Tibial nerve (tissue), 4 donors: ENCODE measurements at places on chromosomes 4 and X.
A peak's percentile ranks its signal among the peaks of the same experiment; 100 is the strongest.

DNA sequence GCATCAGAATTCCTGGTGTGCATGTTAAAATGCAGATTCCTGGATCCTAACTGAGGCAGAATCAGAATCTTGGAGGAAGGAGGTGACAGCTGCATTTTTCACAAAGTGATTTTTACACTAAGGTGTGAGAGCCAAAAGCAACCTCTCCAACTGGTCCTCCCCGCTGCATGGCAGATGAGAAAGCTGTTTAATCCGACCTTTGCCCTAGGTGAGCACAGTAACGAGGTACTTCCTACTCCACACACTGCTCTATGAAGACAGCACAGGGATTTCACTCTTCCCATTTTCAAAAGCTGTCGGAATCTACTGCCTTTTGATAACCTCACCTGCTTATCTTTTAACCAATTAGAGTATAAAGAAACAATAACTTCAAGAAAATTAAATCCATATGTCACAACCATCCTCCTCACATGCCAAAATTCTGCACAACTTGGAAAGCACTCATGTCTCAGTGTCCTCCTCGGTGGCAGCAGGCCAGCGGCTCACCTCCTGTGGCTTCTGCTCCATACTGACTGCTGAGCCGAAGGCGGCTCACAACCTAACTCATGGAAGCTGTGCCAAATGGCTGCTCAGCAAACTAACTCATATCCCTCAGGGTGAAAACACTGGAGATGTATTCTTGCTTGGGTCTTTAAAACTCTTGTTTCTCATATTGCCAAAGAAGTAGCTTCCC lies 3.6 kb downstream of the CASP6 start:
- DNase-seq = no peak

DNA sequence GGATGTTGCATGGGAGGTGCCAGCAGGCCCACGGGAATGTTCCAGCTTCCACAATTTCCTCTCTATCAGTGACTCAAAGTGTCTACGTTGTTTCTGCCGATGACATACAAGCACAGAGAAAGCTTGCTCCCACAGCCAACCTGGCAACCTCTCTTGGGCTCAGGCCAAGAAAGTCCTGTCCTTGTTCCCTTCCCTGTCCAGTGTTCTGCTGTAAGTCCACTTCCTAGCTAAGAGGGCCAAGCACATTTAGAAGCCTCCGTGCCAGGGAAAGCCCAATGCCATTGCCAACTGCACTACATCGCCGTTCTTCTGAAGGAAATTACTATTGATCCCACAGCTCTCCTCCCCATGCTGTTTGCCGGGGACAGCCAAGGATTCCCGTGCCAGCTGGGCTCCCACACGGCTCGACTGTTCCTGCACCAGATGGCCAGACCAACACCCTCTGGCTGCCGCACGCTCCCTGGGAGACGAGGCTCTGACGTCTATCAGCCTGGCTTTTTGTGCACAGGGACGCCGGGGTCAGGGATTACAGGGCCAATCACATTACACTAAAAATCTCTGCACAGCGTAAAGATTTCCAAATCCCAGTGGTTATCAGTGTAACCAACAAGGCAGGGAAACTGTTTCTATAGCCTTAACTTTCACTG lies 284.0 kb downstream of the BCOR start:
- peak; percentile 44 for DNase-seq

DNA sequence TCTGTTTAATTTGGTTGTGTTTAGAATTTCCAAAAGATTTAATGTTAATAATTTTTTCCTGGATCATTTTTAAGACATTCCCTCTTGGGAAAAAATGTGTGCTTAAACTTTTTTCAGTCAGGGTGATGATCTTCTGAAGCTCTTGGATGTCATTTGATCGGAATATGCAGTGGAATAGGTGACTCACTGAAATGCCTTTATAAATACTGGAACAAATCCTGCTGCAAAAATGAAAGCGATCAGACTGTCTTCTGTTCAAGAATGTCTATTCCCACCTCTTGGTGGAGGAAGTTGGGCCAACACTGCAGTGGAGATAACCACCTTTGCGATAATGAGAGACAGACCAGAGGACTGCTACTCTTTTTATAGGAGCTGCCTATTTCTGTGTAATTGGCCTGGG lies 46.7 kb downstream of the LARP1B start:
- DNase-seq = no peak

DNA sequence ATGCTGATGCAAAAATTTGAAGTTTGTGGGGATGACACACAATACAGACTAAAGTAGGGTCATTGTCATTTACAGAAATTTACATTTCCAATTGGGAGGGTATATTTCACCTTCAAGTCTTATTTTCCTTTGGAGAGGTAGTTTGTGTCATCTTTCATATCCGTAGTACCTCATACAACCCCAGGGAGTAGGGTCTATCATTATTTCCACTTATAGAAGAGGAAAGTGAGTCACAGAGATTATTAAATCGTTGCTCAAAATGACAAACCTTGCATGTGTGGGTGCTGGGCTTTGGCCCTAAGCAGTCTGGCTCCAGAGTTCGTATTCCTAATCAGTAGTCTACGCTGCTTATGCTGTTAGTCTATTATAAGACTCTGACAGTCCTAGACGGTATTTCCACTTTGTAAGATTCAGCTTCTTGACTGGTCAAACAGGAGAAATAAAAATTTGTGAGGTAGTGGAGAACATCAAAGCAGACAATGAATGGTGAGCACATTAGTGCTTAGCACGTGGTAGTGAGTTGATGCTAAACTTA lies 516.5 kb downstream of the PCDH7 start:
- no peak for DNase-seq

GRCh38 chrX:40968180-40968579 lies 117.1 kb upstream of the USP9X start:
- no peak for DNase-seq

GRCh38 chrX:49276671-49277534 lies 7.3 kb downstream of the PPP1R3F start:
- DNase-seq = no peak

GRCh38 chr4:139777757-139778156 lies 112.1 kb downstream of the MGST2 start:
- DNase-seq = no peak

GRCh38 chrX:48754238-48754637 lies 7.3 kb upstream of the GLOD5 start:
- DNase-seq = no peak

- no peak for DNase-seq
Observed at GRCh38 chr4:13590766-13591165, 36.8 kb downstream of the BOD1L1 start.

GRCh38 chr4:52019936-52020657 lies at the start of gene LRRC66:
LRRC66 (minus strand) TSS chr4:52020363; CDS start chr4:52017613, 2,750 bp downstream.
- no peak for DNase-seq

DNA sequence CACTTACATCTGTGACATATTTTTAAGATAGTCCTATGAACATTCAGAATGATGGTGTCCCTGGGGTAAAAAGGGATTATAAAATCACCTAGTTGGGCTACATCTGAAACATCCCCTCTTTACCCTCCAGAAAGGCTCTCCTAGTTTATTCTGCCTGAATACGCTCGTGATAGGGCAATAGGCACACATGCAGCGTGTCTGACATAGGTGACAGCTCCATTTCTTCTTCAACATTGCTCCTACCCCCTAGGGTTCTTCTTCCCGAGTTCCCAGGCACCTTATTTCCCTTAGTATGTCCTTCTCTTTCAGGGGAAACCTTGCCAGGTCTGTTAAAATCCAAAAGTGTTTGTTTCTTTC lies 27.1 kb upstream of the CFAP299 start:
- no peak for DNase-seq

DNA sequence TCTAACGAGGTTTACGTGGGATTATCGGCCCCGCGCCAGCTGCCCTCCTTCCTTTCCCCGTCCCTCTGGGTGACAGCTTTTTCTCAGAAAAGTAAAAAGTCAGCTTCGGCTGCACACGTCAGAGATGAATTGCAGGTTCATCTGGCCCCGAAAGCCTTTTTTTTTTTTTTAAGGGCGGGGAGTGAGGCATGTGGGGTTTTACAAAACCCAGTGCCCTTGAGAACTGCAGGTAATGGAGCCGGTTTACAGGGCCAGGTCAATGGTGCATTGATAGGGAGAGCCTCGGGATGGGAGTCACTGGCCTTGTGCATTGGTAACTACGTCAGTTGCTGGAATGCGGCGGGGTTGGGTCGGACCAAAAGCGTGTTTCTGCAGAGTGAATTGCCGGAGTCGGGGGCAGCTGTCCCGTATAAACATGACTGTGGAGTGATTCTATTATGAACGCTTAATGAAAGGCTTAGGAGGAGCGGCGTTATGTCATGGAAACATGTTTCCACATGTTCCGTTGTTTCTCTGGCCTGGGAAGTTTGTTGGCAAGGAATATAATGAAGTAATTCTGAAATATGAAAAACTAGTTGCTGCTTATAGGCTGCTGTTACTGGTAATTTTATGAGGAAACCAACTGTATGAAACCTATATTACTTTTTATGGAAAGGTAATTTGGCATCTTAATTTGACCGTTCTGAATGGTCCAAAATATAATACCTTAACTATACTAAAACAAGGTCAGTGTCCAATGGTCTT lies 1.1 kb downstream of the HSPA4L start:
- peak; percentile 57 for DNase-seq

DNA sequence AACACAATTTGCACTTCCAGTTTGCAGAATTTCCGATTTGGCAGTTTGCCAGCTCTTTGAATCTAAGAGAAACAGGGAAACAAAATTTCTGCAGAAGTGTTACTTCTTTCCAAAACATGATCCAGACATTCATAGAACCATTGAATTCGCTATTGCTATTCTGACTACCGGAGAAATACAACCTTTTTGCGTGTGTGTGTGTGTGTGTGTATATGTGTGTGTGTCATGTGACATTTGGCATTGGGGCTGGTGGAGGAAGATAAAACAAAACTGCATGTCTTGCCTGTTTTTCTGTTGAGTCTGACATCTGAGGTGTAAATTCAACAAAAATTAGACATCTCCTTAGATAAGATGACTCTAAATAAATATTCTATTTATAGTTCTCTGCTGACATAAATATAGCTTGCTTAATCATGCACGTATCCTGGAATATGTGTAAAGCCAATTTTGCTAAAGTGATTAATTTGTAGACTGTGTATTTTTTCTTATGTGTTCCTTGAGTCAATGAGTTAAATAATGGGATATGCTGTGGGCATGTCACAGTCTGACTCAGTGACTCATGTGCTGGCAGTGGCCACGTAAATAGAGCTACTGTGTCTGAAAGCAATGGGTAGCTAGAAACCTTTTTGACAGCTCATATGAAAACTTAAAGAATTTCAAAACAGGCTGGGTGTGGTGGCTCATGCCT lies 98.9 kb downstream of the HPGD start:
- DNase-seq = no peak

DNA sequence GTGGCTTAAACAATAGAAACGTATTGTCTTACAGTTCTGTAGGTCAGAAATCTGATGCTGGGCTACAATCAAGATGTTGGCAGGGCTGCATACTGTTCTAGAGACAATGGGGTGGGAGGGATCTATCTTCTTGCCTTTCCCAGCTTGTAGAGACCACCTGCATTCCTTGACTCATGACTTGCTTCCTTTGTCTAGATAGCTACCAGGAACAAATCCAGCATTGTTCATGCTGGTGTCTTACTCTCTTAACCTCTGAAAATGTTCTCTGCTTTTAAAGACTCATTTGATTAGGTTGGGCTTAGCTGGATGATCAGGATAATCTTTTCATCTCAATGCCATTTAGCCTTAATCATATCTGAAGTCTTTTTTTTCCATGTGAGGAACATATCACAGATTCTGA lies 169.0 kb downstream of the ZNF330 start:
- no peak for DNase-seq

GRCh38 chrX:38382663-38383062 lies 30.3 kb downstream of the OTC start:
- DNase-seq = no peak

GRCh38 chrX:104136241-104137019 lies 20.4 kb downstream of the SLC25A53 start:
- DNase-seq = no peak

DNA sequence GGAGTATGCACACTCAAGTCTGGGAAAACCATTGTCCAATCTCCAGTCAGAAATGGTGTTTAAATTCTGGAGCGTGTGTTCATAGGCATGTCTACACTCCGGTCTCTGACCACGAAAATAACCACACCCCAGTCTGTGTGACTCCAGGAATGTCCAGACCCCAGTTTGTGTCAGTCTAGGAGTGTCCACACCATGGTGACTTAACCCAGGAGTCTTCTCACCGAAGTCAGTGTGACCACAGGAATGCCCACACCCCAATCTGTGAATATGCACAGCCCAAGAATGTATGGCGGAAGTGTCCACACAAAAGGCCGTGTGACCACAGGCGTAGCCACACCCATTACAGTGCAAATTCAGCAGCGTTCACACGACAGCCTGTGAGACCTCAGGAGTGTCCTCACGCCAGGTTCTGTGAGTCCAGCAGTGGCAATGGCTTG lies 11.4 kb downstream of the FTSJ1 start:
- no peak for DNase-seq

DNA sequence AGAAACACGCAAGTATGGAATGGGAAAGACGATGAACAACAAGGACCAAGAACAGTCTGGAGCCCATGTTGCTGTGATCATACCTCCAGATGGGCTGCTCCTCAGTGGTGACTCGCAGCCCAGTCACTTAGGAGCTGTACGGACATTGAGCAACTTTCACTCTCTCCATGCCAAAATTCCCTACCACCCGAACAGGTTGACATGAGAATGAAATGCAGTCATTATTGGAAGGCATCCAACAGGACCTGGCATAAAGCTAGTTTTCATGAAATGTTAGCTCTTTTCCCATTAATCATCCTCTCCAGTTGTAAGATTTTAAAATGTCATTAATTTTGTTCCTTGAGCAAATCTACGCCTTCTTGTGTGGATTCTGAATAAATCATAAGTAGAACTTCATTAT lies 82.7 kb upstream of the GPM6B start:
- no peak for DNase-seq

GRCh38 chrX:136047969-136048368 lies 62.7 kb downstream of the SLC9A6 start:
- no peak for DNase-seq

DNA sequence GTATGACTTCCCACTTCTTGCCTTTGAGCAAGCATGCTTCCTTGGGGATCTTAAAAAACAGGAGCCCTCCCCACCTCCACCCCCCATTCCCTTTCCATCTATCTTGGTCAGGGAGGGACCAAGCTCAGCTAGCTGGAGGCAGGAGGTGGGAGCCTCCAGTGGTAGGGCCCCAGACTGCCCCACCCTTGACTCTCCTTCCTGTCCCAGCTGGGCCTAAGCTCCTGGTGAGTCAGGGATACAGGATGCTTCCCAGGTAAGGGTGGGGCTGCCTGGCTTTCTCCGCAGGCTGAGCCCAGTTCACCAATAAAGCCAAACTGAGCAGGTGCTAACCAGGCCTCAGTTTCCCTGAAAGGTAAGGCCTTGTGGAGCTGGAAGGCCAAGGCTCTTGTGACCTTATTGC lies 15.2 kb downstream of the EFNB1 start:
- DNase-seq = no peak

DNA sequence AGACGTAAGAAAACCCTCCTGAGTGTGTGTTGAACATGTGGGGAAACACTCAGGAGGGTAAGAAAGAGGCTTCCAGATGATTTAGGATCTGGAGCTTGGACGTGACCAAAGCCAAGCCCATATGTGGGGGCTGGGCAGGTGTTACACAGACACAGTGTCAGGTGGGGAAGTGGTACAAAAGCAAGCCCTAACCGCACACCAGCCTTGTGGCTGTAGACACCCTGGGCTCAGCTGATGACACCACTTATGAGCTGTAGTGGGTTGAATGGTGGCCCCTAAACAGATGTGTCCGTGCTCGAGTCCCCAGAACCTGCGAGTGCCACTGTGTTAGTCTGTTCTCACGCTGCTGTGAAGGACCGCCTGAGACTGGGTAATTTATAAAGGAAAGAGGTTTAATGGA lies 25.0 kb upstream of the NSG1 start:
- no peak for DNase-seq

- no peak for DNase-seq
Observed at GRCh38 chrX:48818098-48818497, 8.2 kb upstream of the ERAS start.

- DNase-seq = no peak
Observed at GRCh38 chrX:6821730-6822129, 286.8 kb upstream of the VCX3A start.
